NCI-H1417 (cell line): ENCODE measurements at places on chromosomes 1 and 21.

- no peak for DNase-seq
Observed at GRCh38 chr1:3999941-4000735, 100.1 kb upstream of the C1orf174 start.

GRCh38 chr1:223067914-223068313 lies 75.1 kb downstream of the TLR5 start:
- DNase-seq: no peak

GRCh38 chr1:187275346-187275745 lies 446.6 kb downstream of the PLA2G4A start:
- DNase-seq: no peak

- DNase-seq: peak; percentile 14
Observed at GRCh38 chr1:229342656-229343569, at the start of gene CCSAP. Gene CCSAP, minus strand, starts transcription at chr1:229343047. Its CDS starts 582 bp downstream, at chr1:229342465.

DNA sequence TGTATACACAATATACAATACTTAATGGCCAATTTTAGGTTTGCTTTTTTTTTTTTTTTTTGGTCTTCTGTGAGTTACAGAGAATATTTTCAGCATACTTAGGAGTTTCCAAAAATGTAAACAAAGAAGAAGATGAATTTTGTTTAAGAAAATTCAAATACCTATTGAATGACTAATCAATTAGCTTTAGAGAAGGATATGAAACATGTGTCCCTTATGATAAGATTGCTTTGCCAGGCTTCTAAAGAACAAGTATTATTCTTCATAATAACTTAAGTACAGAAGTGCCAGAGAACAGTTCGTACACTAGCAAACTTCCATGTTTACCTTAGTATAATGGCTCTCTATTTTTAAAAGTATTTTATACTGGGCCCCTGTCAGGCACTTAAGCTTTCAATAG lies 1191.0 kb upstream of the NCAM2 start:
- DNase-seq: no peak

DNA sequence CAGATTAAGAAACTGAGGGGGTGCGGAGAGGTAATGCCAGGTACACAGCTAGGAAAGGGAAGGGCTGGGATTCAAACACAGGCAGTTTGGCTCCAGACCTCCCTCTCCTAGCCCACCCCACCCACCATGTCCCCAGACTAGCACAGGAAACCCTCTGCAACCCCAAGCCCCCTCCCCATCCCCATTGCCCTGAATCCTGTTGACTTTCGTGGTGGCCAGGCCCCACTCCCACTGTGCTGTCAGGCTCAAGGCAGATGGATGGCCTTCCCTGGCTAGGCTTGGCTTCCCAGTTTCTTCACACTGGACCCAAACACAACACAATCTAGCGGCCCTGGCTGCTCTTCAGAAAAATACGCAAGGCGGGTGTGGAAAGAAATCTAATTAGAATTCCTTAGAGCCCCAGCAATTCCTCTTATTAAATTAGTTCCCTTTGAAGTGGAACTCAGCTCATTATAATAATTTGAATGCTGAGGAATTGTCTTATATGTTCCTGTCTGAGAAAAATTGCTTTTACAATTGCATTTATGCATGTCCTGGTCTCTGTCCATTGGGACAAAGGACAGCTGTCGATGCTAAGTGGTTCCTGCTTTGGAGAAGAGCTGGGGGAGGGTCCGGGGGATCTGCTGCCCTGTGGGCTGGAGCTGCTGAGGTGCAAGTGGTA lies 97.4 kb downstream of the SYF2 start:
- no peak for DNase-seq

- peak; percentile 81 for DNase-seq
Observed at GRCh38 chr1:22969304-22969709, 3.4 kb downstream of the LACTBL1 start.

DNA sequence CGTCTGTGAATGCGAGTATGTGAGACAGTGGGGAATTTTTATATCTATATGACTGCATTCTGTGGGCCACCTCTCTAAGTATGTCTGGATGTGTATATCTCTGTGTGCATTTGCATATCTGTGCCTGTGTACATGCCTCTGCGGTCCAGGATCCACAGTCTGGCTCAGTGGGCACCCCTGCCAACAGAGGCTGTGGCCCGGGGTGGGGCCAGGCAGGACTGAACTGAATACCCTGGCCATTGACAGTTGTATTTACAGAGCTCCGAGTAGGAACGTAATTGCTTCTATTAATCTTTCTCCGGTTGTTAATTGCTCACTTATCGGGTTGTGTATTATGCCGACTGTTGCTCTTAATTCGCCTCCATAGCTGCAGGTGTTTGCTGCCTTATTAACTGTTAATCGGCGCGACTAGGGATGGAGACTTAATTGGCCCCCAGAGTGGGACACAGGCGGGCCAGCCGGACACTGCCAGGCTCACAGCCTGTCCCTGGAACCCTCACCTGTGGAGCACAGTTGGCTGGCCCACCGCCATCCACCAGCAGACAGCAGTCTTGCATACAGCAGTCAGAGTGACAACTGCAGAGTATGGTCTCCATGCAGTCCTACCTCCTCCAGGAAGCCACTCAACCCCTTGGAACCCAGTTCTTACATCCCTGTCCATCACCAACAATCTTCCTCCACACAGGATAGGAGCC lies 22.4 kb upstream of the ADGRB2 start:
- no peak for DNase-seq

DNA sequence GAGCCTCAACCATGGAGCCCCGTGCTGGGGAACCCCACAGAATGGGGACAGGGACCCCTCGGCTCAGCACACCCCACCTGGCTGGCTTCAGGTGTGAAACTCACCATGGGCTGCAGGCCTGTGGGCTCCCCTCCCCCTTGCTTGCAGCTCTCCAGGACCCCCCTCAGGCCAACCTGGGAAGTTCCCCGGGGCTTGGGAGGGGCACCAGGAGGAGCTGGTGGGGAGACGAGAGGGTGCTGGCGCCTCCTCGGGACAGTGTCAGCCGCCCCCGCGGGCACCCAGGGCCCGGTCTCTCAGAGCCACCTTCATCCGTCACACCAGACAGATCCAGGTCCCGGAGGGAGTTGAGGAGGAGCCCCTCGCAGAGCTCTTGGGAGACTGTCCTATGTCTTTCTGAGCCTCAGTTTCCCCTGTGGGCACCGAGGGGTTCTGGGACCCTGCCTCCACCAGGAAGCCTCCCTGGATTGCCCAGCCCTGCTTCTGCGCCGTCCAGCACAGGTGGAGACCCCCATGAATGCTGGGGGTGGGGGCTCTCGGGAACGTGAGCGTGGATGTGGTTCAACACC lies 657 bp upstream of the TNFRSF18 start:
- DNase-seq: no peak

DNA sequence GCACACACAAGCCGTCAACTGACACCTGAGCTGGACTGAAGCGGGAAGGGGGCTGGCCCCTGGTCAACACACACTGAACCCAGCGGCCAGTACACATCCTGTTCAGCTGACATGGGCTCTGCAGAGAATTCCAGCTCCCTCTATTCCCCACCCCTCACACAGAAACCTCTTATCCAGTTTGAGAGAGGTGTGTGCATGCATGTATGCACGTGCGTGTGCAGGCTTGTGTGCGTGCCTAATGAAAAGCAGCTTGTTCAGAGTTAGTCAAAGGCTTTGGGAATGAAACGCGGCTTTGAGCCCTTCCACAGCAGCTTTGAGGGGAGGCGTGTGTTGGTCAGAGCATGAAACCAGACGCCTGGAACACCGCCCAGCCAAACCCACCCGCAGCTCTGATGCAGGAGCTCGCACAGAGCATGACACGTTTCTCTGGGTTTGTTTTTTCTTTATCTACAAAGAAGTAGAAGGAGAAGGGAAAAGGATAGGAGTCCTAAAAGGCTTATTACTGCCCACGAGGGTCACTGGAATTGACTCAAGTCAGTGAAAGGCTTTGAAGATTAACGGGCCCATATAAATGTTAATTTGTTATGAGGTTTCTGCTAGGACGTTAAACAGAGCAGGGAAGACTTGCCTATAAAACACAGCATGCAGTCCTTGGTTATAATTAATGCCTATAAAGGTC lies 184.2 kb downstream of the ETS2 start:
- DNase-seq: peak; percentile 94

GRCh38 chr1:72693376-72693775 lies 411.0 kb upstream of the NEGR1 start:
- DNase-seq: no peak

DNA sequence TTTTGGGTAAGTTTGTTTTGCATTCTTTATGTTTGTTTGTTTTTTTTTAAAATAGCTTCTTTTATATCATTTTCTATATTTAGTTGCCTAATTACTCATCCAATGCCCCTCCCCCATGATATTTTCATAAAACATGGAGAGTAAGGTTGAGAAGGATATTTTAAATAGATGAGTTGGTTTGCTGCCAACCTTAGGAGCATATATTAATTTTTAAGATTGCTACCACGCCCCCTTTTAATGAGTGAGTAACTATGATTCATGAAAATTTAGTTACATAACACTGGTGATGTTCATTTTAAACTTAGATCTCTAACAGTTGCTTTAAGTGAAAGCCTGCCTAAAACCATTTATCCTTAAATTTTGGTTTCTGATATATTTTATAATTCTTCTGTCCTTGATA lies 18.7 kb downstream of the TMEM50A start:
- no peak for DNase-seq

DNA sequence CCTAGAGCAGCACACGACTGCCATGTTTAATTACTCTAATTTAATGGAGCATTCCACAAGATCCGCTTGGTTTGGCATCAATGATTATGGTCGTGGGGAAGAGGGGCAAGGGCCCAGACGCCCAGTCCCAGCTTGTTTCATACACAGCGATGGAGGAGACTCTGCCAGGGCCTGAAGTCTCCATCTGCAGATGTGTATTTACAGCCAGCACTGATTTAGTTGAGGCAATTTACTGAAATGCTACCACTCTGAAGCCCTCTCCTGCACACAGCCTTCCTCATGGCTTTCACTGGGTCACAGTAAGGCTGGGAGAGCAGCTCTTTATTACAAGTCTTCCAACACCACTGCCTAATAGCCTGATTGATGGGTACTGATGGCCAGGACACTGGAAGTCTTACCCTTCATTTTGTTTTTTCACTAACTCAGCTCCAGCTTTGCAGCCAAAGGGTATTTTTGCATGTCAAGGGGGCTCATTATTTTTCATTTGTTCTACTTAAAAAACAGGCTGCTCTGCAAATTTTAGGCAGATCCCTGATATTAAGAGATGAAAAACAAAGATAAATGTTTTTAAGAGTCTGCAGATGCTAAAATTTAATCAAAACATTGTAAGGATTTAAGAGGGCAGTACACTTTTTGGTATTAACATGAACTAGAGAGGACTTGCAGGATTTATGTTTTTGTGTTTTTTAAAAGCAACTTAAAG lies 236.3 kb downstream of the SIPA1L2 start:
- DNase-seq: no peak

DNA sequence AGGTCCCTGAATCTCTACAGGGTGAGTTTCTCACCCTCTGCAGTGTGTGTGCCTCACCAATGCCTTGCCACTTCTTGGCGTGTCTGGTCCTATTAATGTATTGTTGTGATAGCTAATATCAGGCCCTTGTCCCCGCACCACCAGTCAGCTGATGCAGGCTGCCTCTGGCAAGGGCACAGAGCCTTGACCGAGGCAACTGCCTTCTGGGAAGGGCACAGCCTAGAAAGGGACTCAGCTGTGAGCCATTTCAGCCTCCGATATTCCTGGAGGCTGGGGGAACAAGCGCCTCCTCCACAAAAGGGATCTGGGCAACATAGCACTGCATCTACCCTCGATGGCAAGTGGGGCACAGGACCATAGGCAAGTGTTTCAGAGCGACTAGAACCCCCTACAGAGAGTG lies 27.0 kb downstream of the IL10RB start:
- DNase-seq: no peak

DNA sequence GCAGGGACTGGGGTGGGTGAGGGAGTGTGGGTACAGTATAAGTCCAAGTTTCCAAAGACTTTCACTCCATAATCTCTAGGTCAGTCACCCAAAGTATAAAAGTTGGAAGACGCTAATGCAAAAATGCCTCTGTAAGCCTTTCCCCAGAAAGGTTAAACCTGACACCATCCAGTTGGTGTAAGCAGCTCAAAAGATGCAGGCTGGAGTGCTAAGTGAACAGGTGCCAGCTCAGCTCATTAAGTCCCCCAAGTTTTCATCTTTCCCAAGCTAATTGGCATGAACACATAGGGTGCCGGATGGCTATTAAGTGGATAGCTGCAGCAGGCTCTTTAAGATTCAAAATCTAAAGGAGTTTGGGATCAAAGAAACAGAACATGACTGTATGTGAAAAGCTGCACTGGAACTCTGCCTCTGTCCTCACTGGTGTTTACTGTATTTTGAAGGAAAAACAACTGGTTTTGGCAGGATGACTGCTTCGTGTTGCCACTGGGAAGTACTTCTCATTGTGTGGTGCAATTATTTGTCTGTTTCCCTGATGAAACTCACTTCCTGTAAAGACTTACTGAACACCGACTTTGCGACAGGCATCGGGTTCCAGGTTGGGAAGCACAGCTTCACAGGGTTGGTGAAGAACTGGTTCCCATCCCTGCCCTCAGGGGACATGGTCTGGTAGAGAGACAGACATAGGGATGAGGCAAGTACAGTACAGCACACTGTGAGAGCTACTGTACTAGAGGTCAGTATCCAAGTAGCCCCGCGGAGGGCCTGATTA lies 152.7 kb downstream of the DAB1 start:
- DNase-seq: no peak

DNA sequence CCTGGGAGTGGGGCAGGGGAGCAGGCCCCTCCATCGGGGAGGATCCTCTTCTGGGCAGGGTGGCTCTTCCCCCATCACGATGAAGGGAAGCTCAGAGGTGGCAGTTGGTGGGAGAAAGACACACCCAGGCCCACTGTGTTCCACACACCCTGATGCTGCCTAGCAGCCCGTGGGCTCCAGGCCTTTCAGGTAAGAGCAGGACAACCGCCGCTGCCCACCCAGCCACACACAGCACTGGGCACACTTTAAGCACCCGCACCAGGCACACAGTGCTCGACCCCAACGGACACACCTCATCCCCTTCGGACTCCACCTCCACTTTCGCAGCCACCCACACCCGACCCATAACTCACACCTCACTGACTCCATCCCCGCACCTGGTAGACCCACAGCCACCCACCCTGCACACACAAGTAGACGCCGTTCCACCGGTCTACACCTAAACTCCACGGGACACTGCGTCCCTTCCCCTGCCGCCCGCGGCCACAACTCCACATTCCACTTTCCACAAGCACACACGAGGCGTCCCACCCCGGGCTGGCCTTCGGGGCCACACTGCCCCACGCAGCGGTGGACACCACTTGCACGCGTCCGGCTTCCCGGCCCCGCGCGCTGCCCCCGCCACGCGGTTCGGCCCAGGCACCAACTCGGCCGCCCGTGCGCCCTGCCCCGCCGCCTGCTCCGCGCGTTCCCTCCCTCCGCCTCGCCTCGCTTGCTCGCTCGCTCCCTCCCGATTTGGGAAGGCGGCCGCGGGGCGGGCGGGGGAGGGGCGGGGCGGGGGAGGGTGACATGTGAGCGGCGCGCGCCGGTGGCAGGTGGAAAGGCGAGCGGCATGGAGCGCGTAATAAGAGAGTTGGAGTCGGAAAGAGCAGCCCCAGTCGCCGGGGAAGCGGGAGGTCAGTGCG lies at the start of gene KCNQ4:
KCNQ4 (plus strand) TSS at position 787 of the 905 bp plus-strand sequence. CDS start 307 bp downstream, outside the sequence.
- peak; percentile 36 for DNase-seq
